KBM-7 (cell line): ENCODE measurements at places on chromosomes 13 and 19.

GRCh38 chr13:23500849-23501248 lies 67.3 kb upstream of the SACS start:
- DNase-seq, result no peak

- no peak for DNase-seq
These were observed 66.0 kb downstream of the TEX26 start for GRCh38 chr13:30998136-30999088.

GRCh38 chr13:74056801-74057542 lies 77.2 kb downstream of the KLF12 start:
- DNase-seq, result no peak

DNA sequence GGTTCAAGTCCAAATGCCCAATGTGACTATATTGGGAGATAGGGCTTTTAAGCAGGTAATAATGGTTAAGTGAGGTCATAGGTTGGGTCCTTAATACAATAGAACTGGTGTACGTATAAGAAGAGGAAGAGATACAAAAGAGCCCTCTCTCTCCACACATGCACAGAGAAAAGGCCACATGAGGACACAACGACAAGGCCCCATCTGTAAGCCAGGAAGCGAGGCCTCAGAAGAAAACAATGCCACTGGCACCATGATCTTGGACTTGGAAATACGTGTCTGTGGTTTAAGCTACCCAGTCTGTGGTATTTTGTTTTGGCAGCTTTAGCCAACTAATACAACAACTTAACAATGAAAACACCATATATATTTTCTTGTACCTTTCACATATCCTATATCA lies 23.4 kb upstream of the RFC3 start:
- peak; percentile 86 for DNase-seq

DNA sequence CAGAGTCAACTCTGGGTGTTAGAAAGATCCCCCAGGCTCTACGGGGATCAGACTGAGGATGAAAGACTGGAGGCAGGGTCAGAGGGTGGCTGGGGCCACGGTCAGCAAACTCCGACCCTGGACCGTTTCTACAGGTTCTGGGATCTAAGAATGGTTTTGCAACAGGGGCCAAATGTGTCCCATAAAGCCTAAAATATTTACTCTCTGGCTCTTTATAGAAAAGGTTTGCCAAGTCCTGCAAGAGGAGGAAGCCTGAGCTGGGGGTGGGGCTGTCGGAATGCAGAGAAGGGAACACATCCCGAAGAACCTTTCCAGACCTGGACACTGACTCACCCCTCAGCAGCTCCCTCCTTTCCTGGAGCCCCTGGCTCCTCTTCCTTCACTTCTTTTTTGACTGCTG lies 20.7 kb downstream of the LIG1 start:
- no peak for DNase-seq

DNA sequence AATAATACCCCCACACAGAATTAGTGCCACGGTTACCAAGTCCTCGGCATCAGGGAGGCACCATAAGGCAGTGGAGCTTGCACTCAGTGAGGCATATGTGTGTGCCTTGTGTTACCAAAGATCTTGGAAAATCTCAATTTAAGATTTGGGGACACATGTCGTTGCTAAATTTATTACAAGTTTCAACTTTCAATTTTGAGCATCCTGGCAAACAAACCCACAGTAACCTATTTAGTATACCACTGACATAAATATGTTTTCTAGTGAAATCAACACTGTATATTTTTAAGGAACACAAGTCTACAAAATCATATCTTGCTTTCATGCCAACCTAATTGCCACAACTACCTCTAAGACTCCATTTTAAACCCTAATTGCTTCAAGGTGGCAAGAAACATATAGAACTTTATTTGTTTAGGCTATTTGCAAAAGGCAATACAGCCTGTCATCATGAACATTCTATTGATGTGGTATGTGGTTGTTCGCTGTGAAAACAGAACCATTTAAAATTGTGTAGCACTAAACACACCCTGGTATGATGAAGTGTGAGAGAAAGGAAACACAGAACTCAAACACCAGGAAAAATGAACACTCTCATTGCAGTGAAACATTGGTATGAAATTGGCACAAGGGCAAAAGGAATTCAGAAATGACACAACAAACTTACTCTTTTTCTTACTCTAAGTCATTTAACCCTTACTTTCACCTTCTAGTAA lies 531.1 kb downstream of the IRS2 start:
- DNase-seq, result no peak

- DNase-seq, result no peak
These were observed at the start of gene PLEKHA4 for GRCh38 chr19:48868114-48868886. Gene PLEKHA4 (minus strand): TSS chr19:48868617. CDS start chr19:48867620, 997 bp downstream.

GRCh38 chr13:38657191-38657590 lies 29.7 kb upstream of the FREM2 start:
- no peak for DNase-seq

DNA sequence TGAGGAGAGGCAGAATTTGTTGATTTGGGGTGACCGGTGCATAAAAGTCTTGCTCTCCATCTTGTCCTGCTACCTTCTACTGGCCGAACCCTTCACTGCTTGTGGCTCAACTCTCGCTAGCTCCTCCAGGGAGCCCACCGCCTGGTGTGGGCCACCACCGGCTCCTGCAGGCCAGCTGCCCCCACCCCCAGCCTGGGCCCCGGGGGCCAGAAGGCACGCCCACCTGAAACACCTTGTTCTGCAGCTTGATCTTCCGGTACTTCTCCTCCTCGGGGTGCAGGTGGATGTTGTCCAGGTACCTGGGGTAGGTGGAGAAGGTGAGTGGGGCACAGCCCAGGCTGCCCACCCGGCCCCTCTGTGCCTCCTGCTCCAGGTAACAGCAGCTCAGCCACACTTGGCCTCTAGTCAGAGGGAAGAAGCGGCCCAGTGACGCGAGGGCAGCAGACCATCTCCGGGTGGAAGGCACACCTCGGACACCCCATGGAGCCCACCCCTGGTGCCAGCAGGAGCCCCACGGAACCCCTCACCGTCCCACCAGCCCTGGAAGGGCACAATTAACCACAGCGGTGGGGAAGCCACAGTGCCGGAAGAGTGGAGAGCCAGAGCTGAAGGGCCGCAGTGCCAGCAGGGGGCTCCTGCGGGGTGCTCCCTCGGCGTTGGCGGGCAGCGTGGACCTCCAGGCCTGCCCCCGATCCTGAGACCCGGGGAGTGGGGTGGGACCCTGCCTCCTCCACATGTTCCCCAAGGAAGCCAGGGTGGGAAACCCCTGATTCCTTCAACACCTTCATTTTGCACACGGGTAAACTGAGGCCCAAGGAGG lies 10.1 kb downstream of the UBXN6 start:
- no peak for DNase-seq

DNA sequence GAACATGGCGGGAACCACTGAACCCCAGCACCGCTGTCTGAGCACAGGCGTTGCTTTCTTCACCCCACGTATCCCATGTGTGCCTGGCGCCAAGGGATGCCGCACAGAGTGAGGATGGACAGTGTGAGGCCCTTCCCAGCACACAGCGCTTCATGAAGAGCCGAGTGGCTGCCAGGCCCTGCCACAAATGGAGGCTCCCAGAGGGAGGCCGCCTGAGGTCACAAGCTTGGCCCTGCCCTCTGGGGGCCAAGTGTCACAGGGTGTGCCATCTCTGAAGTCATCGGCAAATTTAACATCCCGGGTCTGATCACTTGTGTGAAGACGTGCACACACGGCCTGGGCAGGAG lies 24.4 kb downstream of the MPND start:
- no peak for DNase-seq

GRCh38 chr13:103614761-103615160 lies 548.5 kb upstream of the SLC10A2 start:
- DNase-seq, result no peak

DNA sequence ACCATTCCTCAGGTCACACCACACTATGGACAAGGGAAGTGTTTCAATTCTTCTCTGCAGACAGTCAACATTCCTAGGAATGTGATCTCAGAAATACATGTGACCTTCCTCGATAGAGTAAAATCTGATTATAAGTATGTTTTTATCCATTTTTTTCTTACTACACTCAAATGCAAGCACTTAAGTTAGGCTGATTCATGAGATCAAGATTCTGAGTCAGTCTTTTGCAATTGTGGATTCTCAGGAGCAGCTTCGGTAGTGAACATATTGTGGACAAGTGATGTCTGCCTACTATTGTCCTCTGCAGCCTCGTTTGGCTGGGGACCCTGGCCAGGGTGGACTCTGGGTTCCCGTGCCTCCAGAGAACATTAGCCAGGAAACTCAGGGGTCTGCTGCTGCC lies 3.2 kb downstream of the SERPINE3 start:
- DNase-seq, result no peak

DNA sequence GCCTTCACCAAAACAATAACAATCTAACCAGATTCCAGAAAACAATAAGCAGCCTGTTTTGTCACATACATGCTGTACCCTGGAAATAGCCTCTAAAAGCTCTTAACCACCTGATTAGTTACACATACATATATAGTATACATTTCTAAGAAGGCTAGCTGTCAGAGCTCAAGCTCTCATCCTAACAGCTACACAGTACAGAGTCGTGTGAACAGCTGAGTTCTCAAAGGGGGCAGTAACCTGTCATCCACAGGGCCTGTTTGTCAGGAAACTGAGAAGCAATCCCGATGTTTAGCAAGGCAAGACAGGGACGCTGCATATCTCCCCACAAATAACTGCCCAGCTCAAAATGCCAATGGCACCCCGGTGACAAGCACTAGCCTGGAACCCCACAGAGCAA lies 56.9 kb downstream of the STK24 start:
- DNase-seq, result no peak
